ENCODE measurements at places on chromosomes 6 and 20.

GRCh38 chr6:43489277-43490072, 12.1 kb downstream of the TJAP1 start:
- no peak for DNase-seq

DNA sequence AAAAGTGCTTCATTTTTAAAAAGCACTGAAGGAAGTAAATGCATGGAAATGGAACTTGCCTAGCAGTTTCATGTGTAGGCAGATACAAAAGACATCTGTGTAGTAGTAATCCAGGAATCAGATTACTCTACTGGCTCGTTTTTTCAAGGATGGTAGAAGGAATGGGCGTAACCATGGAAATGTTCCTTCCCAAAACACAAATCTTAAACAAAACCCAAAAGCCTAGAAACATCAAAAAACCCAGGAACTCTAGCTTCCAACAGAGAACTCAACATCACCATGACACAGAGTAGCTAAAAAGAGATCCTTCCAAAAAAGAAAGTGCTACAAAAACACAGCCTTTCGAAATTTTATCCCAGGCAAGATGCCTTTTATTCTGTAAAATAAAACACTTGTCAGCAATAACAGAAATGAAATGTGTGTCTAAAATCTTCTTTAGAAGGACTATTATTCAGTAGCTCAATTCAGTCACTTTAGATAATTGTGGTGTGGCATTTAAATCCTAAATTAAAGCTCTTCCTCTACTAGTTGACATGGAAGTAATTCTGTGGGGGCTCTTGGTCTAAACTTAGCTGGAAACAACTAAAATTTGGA, 81.7 kb downstream of the FAM217A start:
- DNase-seq: no peak

DNA sequence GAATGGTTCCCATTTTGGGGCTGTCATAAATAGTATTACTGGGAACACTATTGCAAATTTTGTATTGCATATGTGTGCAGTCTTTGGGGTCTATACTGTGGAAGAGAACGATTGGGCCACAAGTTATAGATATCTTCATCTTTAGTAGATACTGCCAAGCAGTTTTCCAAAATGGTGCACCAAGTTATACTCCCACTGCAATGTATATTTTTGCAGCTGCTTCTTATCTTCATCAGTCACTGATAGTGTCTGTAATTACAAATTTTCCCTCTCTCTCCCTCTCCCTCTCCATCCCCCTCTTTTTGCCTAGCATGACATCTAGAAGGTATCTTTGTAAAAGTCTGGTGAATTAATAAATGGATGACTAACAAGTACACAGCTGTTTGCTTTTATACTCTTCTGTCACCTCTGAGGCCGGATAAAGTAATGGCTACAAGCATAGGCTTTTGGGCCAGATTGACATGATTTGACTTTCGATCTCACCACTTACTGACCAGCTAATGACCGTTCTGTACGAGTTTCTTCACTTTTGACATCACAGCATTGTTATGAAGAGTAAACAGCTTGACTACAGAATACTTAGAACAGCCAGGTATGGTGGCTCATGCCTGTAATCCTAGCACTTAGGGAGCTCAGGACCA, 113.3 kb upstream of the SLC2A12 start:
- no peak for DNase-seq

- no peak for DNase-seq
These were observed 39.3 kb upstream of the OSTM1 start for GRCh38 chr6:108113557-108114519.

DNA sequence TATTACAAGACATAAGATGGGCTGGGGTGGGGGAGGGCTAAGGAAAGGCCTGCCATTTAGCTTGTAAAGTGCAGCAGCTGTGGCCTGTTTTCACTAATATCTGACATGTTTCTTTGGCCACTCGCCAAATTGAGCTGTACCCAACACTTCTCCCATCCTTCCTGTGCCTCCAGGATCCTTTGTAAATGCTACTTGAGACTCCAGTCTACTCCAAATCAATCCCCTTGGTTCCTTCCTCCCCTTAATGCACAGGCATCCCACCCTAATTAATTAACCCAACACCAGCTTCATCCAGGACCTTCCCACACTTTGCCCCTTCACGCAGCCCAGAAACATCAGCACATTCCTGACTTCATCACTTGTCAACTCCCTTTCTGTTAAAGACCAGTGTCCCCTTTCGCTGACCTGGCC, 55.0 kb upstream of the TCF21 start:
- DNase-seq: no peak

DNA sequence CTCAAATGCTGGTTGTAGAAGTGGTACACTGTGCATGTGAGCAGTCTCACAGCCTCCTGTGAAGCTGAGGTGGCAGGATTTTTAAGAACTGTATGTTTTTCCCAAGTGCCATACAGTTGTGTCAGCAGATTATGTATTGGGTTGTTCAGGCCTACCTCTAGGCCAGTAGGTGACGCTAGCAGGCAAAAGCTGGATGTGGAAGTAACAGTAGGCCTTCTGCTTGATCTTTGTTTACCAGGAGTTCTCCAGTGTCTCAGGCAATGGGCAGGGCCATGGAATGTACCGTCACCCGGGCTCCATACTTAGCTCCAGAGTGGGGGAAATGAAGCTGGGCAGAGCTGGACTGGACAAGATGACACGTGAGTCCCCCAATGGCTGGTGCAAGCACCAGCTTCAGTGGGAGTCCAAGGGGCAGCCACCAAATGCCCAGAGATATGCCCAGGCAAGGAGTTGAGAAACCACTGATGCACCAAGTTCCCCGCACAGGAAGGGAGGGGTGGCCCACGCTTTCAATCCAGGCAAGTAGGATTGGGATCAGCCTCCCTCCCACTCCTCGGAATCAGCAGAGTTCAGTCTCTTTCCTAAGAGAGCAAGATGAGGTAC, 289.7 kb downstream of the HTR1B start:
- no peak for DNase-seq

DNA sequence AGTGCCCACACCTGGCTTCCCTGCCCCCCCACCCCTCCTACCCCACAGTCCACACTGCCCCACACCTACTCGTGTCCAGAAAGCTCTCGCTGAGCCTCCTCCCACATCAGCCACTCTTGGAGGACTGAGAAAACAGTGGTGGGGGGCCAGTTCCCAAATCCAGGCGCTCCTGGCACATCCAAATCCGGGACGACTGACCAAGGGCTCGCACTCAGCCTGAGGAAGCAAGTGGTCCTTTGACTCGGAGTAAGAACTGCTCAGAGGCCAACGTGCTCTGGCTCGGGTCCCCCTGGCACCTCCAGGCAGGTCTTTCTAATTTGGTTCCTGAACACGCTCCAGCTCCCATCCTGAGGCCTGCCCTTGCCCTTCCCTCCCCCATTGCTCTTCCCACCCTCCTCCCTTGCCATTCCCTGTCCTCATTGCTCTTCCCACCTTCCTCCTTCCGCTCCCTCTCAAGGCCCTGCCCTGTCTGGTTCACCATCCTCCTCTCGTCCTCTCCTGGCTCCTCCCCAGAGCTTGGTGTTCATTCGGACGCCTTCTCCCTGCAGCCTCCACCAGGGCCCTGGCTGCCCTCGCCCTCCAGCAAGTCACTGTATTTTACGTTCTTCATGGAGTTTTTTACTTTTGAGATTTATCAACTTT, 83.6 kb downstream of the THBS2 start:
- peak; percentile 62 for DNase-seq

DNA sequence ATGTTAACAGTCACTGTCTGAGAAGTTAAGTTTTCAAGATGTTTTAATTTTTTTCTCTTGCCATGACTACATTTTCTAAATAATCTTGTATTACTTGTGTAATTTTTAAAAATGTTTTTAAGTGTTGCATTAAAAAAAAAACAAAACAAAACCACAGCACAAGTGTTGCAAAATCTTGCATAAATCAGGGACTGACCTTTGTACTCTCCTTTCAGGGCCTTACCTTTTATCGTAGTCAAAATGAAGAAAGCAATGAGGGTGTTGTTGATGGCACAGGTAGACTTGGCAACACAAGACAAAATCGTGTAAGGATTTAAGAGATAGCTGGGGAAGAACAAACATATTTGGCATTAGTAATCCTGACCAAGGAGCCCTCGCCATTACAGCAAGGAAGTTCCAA, 42.5 kb downstream of the PIGU start:
- DNase-seq: no peak

DNA sequence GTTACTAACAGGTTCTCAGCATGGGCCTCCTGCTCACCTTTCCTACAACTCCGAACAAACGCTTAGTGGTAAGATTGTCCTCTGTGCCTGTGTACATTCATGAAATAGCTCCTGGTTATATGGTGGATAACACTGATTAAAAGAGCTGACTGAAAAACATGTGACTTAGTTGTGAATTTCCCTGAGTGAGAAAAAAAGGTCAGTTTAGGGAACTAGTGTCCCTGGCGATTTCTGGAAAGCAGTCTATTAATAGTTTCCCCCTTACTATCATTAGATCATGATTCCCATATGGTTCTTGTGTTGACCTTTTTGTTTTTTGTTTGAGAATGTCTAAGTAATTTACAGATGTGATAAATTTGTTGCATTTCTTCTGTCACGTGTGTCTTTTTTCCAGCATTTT, 15.6 kb downstream of the SNRPC start:
- DNase-seq: no peak

DNA sequence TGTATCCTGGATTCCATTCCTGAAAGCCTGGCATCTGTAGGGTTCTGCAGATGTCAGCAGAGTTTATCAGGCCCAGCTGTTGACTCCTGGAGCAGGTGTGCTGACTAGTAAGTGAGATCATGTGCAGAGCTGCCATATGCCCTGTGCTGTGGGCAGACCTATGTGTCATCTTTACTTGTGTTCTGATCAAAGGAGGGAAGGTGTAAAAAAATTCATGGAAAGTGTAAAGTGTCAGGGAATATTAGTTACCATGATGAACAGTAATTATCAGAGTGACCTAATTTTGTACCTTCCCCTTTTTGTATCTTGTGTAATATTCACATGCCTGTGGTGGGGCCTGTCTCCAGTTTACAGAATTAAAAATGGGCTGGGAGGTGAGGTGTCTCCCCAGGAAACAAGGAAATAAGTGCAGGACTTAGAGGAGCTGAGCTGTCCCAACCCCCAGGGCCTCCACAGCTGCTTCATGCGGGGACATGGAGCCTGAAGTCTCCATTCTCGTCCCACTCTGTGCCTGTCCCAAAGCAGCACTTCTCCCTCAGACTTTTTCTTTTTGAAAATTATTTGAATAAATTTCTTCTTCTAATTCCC, 148.2 kb upstream of the GGTLC1 start:
- DNase-seq: no peak

- DNase-seq: no peak
These were observed 83.4 kb downstream of the REV3L start for GRCh38 chr6:111399626-111400025.

GRCh38 chr6:28105245-28105639, 19.2 kb upstream of the ZSCAN16 start:
- no peak for DNase-seq

GRCh38 chr20:51876313-51876940, 74.1 kb upstream of the SALL4 start:
- no peak for DNase-seq

DNA sequence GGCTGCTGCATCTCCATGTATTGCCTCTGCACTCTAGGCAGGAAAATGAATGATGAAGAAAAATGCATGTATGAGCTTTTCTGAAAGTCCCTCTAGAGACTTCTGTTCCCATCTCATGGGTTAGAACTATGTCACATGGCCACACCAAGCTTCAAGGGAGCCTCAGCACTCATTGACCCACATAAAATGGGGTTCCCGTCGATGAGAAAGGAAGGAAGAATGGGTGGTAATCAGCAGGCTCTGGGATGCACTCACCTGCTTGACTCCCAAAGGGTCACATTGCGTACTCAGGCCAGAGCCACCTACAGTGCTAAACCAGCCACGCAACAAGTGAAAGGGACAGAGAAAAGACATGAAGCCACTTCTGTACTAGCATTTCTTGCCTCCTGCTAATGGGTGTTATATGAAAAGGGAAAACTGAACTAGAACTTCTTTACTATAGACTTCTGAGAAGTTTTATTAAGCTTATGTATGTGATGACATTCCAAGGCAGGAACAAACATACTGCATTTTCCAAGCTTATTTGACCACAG, 95.8 kb upstream of the GCM1 start:
- DNase-seq: no peak

GRCh38 chr6:143426026-143426425, 24.5 kb downstream of the ADAT2 start:
- no peak for DNase-seq

DNA sequence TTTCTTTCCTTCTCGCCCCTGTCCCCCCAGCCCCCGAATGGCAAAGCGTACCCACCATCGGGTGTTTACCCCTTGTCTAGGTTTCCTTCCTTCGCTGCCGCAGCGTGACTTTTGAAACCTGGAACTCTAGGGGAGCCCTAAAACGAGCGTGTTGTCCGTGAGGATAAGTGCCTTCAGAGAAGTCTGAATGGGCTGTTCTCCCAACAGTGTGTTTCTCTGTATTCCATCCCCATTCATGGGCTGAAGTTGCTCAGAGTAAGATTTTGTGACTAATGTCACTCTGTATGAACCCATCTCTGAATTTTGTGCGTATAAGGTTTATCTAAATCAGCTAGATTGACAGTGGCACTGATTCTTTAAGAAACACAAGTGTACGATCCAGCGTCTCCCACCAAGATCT, 949 bp downstream of the MACROD2 start:
- no peak for DNase-seq

DNA sequence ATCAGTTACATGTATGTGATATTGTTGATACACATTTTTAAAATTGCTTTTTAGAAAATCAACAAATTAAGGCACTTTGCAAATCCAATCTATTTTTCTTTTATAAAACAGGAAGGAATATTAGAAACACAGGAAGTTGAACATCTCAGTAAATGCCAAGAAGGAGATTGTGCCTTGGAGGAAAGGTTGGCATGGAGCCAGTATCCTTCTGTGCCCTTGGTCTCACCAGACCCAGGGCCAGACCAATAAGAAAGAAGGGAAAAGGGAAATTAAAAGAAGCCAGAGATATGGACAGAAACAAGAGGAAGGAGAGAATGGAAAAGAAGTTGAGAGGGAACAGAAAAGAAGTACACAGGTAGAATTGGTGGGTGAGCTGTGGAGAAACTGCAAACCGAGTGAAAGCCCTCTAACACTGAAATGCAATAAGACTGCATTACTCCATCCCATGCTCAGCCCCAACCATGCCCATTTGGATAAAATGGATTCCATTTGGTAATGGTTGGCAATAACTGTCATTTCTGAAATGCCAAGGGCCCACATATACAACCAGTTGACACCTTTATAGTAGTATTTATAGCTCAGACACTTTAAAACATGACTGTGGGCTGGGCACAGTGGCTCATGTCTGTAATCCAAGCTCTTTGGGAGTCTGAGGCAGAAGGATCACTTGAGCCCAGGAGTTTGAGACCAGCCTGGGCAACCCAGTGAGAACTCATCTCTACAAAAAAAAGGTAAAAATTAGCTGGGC, 133.8 kb downstream of the GMPR start:
- no peak for DNase-seq

DNA sequence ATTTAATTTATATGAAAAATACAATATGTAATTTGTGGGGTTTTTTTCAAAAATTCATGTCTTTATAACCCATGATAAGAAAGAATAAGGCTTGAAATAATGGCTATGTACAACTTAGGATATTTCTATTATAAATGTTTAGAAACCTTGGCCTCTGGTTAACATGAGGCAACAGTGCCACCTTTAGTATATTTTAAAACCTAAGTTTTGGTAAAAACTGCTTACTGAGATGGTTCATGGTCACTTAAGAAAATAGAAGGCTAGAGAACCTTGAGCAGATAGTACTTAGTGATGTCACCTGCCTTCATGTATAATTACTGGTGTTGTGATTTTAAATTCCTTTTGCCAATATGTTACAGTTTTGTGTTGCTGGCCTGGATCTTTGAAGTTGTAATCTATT, 176.4 kb downstream of the ADGB start:
- DNase-seq: no peak

- no peak for DNase-seq
These were observed 14.3 kb upstream of the PIM1 start for GRCh38 chr6:37155394-37156312.

GRCh38 chr6:37569743-37570481, 70.2 kb upstream of the CCDC167 start:
- no peak for DNase-seq

All from osteocyte (in vitro differentiated cells).